ENCODE measurements at places on chromosomes 2 and 18. TPM values are rescaled to one million over a fixed set of nuclear protein-coding genes. Genes with fewer than 3 reads are reported as not detected.
A peak's percentile ranks its signal among the peaks of the same experiment; 100 is the strongest.

DNA sequence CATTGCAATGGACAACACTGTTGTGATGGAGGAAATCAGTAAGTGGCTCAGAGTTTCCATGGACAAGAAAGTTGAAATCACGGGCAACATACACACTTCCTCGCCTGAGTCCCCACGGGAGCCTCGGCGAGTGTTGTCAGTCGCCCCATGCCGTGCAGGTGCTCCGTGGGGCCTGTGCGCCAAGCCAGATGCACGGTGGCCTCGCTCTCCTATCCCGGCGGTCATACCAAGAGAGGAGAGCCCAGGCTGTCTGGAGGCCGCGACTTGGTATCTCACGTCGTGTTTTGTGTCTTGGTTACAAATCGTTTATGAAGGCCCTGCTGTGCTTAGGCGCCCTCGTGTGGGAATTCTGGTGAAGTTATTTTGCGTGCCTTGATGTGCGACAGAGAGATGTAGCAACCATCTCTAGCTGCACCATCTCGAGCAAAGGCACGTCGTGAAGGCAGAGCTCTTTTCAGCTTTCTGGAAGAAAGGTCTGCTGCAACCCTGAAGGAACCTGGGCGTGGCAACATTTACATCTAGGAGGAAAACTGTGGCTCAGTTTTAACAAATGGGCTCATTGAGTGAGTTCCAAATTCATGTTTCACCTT, 21.8 kb downstream of the ATG4B start:
- DNase-seq: peak; percentile 52

DNA sequence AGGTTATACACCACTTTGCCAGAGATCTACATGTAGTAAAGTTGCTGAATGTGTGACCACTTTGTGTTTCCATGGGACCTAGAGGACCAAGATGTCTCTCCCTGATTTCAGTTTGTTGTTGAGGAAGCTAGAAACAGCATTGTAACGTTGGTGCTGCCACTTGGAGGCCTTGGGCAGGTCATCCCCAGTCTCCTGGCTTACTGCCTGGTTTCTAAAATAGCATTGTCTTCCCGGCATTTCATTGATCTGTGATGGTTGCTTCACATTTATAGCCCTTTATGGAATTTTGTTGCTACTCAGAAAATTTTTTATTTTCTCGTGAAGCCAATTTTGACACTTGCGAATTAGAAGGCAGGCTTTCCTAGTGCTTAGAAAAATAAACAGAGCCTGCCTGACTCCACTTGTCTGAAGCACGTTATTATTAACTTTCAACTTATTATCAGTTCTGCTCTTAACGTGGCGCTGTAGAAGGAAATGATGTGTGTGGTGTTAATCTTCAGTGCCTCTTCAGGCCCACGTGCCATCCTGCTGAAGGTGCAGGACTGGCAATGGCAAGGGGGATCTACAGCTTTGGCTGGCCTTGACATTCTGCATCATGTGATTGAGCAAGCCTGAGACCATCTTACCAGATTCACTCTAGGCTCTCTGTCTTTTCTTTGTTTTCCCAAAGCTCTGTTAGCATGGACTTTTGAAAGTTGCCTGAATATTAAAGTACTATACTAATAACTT, 59.9 kb downstream of the INPP4A start:
- no peak for DNase-seq

DNA sequence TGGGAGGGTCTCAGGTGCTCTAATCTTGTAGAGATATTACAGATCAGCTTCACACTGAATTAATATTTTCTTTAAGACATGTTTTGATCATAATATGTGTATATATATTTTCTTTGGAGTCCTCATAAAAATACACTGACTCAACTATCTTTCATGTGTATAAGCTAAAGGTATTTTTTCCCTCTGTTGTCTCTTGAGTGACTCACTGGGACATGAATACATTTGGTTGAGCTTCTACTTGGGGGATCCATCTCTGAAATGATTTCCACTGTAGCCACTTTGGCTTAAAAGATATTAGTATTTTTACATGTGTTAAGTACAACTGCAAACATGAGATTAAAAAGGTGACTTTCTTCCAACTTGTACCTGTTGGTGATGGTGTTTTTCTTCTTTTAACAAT, 140.8 kb downstream of the TTN start:
- no peak for DNase-seq

- no peak for DNase-seq
These were observed 1075.4 kb upstream of the ZEB2 start for GRCh38 chr2:145595296-145595695.

GRCh38 chr2:60899230-60899891, 18.0 kb downstream of the REL start:
- no peak for DNase-seq

DNA sequence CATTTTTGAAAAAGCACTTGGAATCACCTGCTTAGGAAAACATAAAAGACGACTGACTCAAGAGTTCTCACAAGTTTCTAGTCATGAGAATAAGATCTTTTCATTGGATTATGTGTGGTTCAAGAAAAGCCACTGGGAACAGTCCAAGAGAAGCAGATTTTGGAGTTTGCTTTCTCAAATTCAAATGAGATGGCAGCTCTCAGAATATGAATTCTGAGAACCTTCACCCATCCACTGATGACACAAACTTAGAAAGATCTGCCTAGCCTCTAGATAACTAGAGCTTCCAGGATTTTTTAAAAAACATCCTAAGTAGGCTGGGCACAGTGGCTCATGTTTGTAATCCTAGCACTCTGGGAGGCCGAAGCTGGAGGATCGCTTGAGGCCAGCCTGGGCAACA, 26.8 kb downstream of the MEX3C start:
- DNase-seq: no peak

DNA sequence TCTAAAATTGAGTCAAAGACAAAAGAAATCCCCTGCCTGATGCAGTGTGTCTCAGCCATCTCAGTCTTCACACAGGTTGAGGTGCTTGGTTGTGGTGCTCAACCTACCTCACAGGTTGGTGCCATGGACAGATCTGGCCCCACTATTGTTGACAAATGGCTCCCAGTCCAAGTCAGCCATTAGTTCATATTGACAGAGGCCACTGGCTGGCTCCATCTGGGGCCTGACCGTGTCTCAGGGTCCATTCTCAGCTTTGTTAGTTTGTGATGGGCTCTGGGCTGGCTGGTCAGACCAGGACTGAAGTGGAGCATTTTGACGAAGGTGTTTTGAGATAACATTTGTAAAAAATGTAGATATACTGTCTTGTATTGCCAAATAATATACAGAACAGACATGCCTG, 36.9 kb downstream of the MRPL33 start:
- no peak for DNase-seq

Gene CYP27C1
- total RNA-seq: not detected

Gene SALL3
- not detected for total RNA-seq

Gene SAG
- not detected for total RNA-seq

GRCh38 chr2:133776936-133777573, 208.8 kb upstream of the NCKAP5 start:
- no peak for DNase-seq

GRCh38 chr2:189267491-189267890, 87.9 kb upstream of the COL5A2 start:
- DNase-seq: no peak

Gene NDC80
- 115 TPM for total RNA-seq

- DNase-seq: no peak
These were observed 123.5 kb downstream of the GLI2 start for GRCh38 chr2:120859128-120859527.

DNA sequence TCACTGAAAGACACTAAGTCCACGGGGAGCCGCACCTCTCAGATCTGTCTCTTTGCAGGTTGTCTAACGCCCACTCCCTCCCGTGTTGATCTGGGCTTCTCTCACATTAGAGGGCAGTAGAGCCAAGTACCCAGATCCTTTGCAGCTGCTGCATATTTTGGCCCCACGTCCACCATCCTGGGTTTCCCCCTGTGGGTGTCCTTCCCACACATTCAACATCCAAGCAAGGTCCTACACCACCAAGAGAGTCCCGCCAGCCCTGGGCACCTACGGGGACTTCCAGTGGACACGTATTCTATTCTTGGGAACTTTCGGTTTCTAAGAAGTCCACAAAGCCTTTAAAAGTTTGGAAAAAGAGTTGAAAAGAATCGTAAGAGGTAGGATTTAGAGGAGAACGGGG, 116.6 kb downstream of the ATL2 start:
- DNase-seq: no peak

DNA sequence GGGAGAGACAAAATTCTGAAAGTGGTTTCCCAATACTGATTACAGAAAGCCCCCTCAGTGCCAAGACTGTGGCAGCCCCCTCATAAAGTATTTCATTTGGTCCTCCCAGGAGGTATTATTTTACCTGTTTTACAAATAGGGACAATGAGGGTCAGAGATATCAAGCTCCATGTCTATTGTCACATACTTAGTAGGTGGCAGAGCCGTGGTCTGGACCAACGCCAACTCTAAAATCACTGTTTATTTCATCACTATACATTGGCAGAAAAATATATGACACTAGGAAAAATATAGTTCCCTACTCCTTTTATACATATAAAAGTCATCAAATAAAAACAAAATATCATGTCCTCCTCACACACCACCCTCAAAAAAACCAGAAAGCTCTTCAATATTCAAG, 68.6 kb downstream of the DHRS9 start:
- no peak for DNase-seq

DNA sequence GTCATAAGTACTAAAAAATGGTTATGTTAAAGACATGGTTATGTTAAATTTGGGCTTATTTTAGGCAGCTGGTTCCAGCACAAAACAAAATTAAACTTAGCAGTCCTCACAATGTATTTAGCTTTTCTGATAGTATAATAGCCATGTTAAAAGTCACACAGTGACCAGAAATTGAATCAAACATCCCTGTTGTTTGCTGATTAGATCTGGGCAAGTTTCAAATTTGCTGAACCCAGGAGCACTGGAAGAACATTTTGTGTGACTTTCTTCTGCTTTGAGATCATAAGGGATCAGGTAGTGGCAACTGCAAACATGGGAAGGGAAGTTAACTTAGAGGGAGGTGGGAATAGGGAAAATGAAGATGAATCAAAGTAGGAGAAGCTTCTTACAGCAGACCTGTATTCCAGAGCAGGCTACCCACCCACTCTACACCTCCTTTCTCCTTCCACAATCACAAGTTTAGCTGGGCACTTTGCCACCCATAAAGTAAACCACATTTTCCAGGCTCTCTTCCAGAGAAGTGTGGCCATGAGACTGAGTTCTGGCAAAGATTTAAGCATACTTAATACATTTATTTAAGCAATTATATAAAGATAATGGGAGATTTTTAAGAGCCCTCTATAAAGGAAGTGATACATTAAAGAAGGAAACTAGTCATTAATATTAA, 616.1 kb upstream of the LRATD1 start:
- no peak for DNase-seq

GRCh38 chr2:16660114-16660513, 5.5 kb downstream of the CYRIA start:
- peak; percentile 32 for DNase-seq

Gene NEU4
- 0.50 TPM for total RNA-seq

DNA sequence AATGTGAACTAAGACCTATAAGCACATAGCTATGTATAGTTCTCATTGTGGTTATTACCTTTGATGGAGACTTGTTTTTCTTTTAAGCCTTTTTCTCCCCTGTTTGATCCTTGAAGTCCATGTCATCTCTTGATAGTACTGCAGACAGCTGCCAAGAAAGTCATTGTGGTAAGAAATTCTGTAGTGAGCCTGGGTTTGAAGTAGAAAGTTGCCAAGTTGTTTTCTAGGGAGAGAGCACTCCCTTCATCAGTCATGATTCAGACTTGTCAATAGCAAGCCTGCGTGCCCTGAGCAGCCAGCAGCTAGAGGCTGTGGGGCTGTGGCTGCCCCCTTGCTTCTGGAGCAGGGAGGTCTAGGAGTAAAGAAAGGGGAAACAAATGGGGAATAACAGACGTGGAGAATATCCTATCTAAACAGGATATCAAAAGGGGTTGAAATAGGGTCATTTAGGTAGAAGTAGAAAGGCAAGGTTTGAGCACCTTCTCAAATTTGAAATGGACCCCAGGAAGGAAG, 8.4 kb downstream of the SP5 start:
- DNase-seq: no peak

Gene TM4SF20
- not detected for total RNA-seq

- no peak for DNase-seq
These were observed 185.9 kb upstream of the HAAO start for GRCh38 chr2:42978175-42978886.

DNA sequence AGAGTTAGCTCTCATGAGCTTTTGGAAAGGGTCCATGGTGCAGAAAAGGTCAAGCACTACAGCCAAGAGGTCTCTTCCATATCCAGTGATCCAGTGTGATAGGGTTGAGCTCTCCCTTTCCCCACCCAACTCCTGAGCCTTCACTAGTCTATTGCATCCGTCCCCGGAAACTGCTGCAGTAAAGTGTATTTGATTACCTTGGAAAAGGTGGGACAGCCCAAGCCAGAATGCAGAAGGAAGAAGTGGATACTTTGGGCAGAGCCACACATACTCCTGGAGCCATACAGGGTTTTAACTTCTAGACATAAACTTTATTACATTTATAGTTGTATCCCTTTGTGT, 3.6 kb downstream of the PNKD start:
- DNase-seq: no peak

Gene FN1
- 1.3 TPM for total RNA-seq

- DNase-seq: no peak
These were observed 41.7 kb upstream of the IMP4 start for GRCh38 chr2:130300970-130301348.

GRCh38 chr18:43277164-43277600, at the start of gene SYT4:
TSS of gene SYT4 (minus strand) at chr18:43277490. CDS start at chr18:43277281, 209 bp downstream.
- DNase-seq: no peak

DNA sequence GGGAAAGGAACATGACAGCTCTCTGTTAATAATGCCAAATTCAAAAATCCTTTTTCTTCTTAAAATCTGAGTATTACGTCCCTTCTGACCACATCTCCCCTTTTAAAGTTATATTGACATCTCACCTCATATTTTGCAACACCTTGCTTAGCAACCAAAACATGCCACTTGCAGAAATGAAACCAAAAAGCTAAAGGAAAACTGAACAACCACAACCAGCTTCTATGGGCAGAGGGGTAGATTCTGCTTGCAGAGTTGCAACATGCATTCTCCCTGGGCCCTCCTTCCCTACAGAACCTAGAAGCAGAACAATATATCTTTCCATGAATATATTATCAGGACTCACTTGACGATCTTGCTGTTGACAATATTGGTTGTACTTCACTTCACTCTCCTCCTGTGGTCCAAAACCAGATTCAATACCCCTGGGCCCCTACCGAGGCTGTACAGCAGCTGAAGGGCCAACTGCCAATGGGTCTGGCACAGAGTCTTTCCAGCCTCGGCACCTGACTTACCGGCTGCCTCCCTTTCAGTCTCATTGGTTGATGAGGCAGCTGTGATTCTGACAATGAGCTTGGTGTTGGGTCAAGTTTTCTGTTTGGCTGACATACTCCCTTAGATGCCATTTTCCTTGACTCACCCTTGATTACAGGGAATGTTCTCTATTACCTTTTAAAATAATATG, 616.6 kb downstream of the ZEB2 start:
- DNase-seq: no peak

Gene SLC9A4
- 0.22 TPM for total RNA-seq
